ENCODE measurements at places on chromosomes 13 and 19.

DNA sequence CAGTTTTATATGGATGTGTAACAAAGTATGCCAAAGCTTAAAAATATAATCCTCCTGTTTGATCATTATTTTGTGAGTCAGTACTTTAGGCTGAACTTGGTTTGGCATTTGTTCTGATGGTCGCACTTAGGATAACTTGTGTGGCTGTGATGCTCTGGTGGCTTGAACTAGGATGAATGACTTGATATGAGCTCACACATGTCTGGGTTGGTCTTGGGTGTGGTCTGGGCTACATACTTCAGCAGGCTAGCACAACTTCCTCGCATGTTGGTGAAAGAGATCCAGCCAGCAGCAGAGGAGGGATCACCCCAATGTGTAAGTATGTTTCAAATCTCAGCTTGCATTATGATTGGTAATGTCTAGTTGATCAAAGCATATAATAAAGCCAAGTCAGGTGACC, 969.1 kb upstream of the PCDH9 start:
- no peak for DNase-seq

DNA sequence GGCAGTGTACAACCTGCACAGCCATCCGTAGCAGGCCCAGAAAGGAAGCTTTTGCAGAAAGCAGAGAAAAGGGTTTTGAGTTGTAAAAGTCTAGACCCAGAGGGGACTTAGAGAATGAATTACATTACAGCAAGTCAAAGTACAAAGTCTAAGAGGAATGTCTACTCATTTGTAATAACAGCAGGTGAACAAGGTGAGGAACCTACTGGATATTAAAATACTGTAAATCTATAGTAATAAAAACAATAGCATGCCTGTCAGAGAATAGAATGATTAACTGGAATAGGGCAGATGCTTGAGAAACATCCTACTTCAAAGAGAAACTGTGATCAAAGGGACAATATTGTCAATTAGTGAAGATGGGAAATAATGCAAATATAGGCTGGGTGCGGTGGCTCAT, 18.3 kb upstream of the ZNF414 start:
- DNase-seq, result no peak

- no peak for DNase-seq
Observed at GRCh38 chr13:98847780-98848179, 95.3 kb upstream of the SLC15A1 start.

DNA sequence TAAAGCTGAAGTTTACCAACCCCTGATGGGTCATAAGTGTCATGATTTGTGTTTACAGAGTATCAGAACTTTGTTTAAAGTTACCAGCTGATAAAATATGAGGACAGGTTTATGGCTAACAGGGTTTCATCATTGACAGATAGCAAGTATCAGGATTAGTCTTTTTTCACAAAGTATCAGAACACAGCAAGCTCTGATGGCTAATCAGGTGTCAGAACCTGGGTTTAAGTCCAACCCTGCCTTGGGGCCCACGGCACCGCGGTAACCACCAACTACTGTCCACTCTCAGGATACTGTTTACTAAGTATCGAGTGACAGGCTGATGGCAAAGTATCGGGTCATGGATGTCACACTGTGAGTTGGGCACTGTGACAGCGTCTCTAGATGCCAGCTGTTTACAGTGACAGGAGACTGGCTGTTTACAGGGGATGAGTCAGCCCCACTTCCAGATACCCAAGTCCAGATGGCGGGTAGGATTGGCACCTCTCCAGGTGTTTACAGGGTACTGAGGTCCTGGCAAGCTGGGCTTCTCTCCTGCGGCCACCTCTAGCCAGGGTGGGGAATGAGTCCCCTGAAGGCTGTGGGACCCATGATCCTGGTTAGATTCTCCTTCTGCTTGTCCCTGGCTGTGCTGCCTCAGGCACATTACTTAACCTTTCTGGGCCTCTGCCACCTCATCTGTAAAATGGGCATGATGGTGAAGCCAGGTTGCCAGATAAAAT, 21.8 kb downstream of the ARRDC2 start:
- no peak for DNase-seq

DNA sequence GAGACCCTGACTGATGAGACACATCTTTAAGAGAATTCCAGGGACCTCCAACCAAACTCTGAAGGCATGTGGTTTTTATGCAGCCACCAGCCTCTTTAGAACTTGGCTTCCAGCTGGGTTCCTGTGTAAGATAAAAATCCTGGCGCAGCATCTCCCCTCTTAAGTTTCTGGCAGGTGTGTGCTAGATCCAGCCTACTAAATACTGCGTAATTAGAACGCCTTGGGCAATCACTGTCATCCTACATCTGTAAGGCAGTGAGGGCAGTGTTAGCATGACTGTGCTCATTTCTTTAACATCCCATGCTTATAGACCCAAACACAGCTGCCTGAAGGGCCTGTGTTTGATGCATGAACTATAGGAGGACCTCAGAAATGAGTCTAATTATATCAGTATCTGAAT, 173.5 kb upstream of the OBI1 start:
- DNase-seq, result no peak

GRCh38 chr13:40271931-40272775, 394.3 kb downstream of the FOXO1 start:
- no peak for DNase-seq

DNA sequence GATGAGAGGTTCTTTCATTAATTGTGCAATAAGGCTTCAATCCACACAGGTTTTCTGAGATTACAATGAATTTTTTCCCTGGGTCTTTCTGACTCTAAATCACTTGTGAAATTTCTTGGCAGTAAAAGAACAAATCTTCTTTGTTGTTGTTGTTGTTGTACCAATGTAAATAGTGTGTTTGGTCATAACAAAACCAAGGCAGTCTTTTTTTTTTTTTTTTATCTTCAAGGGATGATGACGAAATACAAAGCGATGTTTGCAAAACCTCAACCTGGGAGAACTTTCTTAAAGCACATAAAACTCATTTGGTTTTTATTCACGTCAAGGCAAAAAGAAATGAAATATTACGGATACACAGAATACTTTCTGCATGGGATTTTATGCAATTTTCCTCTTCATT, 462.0 kb downstream of the LIG4 start:
- DNase-seq, result no peak

- no peak for DNase-seq
Observed at GRCh38 chr13:85283408-85283807, 515.8 kb downstream of the SLITRK6 start.

DNA sequence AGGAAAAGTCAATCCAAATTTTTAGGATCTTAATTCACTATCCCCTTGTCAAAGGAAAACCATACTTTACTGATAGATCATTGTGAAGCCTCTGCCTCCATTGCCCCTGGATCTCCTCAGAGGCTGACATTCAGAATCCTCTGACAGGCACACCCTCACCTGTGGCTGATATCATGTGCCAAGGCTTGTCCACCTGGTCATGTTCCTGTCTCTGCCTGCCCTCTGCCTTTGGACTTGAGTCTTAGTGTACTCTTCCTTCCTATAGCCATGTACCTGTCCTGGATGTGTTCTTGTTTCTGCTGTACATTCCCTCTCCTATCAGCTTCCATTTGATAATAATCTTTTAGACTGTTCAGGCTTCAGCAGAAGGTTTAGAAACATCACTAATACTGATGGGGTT, 179.4 kb downstream of the TNFSF13B start:
- DNase-seq, result no peak

DNA sequence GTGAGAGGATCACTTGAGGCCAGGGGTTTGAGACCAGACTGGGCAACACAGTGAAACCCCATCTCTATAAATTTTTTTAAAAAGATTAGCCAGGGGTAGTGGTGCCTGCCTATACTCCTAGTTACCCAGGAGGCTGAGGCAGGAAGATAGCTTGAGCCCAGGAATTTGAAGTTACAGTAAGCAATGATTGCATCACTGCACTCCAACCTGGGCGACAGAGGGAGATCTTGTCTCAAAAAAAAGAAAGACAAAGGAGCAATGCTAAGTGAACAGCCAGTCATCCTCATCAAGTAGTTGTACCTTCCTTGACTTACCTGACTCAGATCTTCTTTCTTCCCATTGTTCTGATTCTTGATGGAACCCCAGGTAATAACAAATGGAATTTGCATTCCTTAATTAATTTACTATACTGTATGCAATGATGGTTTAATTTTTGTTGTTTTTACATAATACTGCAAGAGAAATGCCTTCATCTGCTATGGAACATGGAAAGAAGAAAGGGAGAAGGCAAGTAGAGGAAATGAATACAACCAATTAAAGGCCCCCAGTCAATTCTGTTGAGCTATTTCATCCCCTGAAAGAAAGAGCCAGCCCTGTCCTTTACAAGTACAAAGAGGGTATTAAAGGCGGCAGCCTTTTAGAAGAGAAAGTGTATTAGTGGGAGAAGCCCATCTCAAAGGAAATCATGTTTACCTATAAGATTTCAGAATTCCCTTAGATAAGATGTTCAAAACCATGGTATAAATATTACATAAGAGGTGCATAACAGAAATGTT, 316.7 kb downstream of the DIAPH3 start:
- DNase-seq, result no peak

GRCh38 chr13:41827507-41828213, 133.2 kb downstream of the VWA8 start:
- DNase-seq, result no peak

- no peak for DNase-seq
Observed at GRCh38 chr13:113456116-113456702, 2.9 kb upstream of the ADPRHL1 start.

GRCh38 chr13:27919659-27919933, 204 bp upstream of the PDX1 start:
- DNase-seq, result no peak

DNA sequence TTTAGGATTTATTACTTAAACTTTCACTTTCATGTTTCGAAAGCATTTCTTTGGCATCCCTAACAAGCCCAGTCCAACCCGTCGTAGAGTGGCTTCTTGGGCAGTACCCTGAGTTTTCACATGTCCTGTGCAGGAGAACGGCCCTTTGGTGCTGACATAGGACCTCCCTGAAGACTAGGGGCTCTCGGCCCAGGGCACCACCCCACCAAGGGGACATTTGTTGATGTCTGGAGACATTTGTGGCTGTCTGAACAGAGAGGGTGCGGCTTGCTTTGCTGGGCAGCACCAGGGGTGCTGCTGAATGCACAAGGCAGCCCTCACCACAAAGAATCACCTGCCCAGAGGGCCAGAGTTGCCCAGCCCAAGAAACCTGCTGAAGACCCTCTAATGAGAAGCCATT, 30.6 kb downstream of the CUL4A start:
- no peak for DNase-seq

GRCh38 chr19:46737761-46738171, 8.1 kb upstream of the FKRP start:
- no peak for DNase-seq

DNA sequence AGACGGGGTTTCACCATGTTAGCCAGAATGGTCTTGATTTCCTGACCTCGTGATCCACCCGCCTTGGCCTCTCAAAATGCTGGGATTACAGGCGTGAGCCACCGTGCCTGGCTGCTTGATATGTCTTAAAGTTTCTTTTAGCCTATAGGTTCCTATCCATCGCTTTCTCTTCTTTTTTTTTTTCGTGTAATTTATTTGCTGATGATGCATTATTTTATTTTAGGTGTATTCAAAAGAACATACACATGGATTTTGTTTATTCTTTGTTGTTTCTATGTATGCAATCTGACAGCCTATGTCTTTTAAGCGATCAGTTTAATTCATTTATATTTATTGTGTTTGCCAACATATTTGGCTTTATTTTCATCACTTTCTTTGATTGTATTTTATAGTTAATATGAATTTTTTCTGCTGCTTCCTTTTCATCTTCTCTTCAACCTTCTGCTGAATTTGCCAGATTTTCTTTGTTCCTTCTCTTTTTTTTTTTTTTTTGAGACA, 26.0 kb upstream of the TNFAIP8L1 start:
- DNase-seq, result no peak

- DNase-seq, result peak; percentile 72
Observed at GRCh38 chr19:1455336-1456120, 5.6 kb downstream of the APC2 start.

- no peak for DNase-seq
Observed at GRCh38 chr19:28316464-28316863, 896.5 kb downstream of the UQCRFS1 start.

DNA sequence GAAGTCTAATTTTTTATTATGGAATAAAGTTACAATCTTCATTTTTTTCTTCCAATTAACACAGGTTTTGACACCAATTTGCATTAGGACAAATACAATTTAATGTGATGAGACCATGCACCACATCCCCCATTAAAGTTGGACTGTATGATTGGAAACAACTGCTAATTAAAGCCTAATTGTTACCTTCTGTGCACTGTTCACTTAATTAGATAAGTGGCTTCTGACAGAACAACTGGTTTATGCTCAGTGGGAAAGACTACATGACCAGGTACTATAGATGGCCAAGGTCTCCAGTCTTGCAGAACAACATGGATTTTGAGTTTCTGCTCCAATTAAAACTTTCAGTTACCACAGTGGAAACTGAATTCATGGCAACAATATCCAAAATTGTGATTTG, 198.1 kb downstream of the FGF14 start:
- no peak for DNase-seq

DNA sequence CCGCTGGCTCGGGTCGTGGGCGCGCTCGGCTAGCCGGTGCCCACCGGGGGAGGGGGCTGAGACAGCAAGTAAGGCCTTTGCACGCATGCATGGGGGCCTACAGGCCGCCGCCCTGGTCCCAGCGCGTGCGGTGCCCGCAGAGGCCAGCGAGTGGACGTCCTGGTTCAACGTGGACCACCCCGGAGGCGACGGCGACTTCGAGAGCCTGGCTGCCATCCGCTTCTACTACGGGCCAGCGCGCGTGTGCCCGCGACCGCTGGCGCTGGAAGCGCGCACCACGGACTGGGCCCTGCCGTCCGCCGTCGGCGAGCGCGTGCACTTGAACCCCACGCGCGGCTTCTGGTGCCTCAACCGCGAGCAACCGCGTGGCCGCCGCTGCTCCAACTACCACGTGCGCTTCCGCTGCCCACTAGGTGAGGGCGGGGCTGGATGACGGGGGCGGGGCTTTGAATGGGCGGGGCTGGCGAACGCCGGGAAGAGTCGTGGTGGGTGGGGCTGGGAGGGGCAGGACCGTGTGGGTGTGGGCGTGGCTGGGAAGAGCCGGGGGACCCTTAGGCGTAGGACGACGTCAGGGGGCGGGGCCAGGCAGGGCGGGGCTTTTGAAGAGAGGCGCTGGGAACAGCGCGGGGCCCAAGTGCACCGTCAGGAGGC, 2.1 kb downstream of the CILP2 start:
- no peak for DNase-seq

- no peak for DNase-seq
Observed at GRCh38 chr13:113920606-113921286, 53.1 kb downstream of the C13orf46 start.

GRCh38 chr19:42693760-42694350, 46.4 kb downstream of the PSG3 start:
- peak; percentile 55 for DNase-seq

GRCh38 chr13:102033386-102033785, 368.5 kb downstream of the FGF14 start:
- no peak for DNase-seq

- peak; percentile 50 for DNase-seq
Observed at GRCh38 chr19:33064792-33065550, at the start of gene RHPN2. Gene RHPN2 (minus strand): TSS chr19:33064888. CDS start chr19:33064852, 36 bp downstream.

GRCh38 chr13:97848886-97849285, 104.6 kb upstream of the IPO5 start:
- no peak for DNase-seq

GRCh38 chr13:94992036-94992960, 280.0 kb upstream of the SOX21 start:
- DNase-seq, result no peak

- DNase-seq, result peak; percentile 97
Observed at GRCh38 chr19:52369559-52370340, at the start of gene ZNF880. Gene ZNF880 (plus strand): TSS chr19:52369923. CDS start chr19:52369966, 43 bp downstream.

Data from OCI-M1 (cell line).